ENCODE measurements at places on chromosomes 5 and 9. TPM values are rescaled to one million over a fixed set of nuclear protein-coding genes. Genes with fewer than 3 reads are reported as not detected.

GRCh38 chr5:96327722-96328121, 105.3 kb downstream of the PCSK1 start:
- no peak for DNase-seq

SLC6A7 gene
- total RNA-seq = not detected

DNA sequence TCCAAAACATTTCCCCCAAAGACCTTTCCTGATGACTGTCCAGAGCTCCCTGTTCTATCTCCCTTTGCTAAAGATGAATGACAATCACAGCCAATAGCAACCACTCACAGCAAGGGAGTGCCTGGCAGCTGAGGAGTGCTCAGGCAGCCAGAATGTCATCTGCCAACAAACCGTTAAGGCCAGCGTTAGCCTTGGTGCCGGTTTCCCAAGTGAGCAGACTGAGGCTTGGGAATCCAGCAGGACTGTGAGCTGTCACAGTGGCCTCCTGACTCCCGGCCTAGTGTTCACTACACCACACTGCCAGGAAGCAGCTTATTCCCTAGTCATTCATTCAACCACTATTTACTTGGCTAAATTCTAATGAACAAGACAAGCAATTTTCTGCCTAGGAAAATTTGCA, 24.7 kb downstream of the STK10 start:
- no peak for DNase-seq

GRCh38 chr5:98796197-98796972, 22.9 kb downstream of the RGMB start:
- DNase-seq = peak; percentile 32

DNA sequence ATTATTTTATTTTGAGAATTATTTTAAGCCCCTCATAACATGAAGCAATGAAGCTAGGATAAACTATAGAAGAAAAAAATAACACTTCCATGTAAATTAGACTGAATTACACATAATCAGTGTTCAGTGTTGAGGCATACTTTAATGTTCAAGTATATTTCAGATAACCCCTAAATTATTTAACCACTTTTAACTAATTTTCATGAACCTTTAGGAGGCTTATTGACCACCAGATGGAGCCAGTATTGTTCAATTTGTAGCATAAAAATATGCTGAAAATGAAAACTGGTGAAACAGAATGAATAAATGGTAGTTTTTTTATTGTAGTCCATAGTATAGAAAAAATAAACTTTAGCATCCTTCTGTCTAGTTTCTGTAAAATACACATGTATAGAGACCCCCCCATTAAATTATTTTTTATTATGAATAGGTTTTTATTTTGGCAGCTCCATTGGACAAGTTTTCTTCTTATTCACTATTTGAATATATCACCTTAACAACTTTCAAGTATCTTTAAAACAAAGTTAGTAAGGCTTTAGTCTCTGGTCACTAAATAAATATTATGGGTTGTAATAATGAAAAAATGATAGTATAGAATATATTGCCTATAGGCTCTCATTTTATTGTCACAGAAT, 190.1 kb downstream of the CWC27 start:
- DNase-seq = no peak

GRCh38 chr9:75876999-75877640, 13.4 kb upstream of the PCSK5 start:
- no peak for DNase-seq

PHYKPL gene
- total RNA-seq = 123 TPM

EGFLAM gene
- 0.69 TPM for total RNA-seq

DNA sequence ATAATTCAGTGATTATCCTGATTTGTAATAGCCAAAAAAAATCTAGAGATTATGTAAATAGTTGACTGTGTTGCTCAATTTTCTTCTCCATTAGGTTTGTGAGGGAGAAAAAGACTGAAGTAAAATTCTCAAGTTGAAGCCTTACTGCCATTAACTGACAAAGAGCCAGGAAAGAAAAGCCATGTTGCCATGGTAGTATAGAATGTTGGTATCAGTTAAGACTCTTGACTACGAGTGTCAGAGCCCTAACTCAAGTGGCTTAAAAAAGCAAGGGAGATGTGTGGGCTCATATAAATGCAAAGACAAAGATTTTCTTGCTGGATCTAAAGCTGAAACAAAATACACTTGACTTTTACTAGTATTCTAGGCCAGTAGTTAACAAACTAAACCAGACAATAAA, 571.7 kb downstream of the KCTD16 start:
- no peak for DNase-seq

DNA sequence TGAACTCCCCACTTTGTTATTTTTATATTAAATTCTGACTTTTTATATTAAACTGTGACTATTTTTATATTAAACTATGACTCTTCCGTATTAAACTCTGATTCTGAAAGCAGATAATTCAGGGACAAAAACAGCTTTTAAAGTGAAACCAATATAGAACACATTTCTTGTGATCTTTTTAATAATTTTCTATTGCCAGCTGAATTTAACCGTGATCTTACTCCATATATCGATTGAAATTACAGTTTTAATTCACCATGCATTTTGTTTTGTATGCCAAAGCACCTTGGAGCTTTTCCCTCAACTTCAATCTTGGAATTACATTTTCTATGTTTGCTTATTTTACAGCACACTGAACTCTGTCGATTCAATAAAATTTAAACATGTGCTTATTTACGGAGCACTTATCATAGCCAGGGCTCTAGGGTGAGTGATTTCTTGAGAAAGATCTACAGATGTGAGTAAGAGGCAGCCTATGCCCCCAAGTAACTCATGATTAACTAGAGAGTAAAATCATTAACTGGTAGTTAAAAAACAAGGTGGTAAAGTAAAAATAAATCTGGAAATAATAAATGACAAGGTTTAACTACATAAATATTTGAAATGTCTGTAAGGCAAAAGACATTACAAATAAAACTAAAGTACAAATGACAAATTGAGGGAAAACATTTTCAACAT, 72.9 kb upstream of the ALDH1B1 start:
- DNase-seq = no peak

GRCh38 chr5:156914371-156914737, 48.7 kb downstream of the TIMD4 start:
- no peak for DNase-seq

DNA sequence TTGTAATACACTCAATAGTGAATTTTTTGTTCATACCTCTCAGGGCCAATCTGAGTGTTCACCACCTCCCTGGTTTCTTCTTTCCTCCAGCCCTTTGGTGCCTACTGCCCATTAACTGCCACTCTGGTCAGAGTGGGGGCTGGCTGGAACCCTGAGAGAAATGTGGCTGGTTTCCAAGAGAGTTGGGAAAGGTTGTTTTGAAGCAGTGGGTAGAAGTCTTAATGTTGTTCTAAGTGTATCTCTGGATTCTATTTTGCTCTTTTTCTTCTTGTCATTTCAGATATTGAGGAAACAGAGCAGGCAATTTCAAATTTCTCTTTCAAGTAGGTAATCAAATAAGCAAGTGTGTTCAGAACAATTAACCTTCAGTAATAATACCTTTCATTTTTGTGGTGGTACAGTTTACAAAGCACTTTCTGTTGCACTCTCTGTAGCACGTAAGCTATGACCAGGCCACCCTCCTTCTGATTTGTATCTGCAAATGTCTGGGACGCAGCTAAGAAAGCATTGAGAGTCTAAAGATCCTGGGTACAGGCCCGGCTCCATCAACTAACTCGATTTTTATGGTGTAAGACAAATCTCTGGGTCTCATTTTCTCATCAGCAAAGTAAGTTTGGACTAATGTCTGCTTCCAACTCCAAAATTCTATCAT, 8.4 kb downstream of the SLC1A3 start:
- no peak for DNase-seq

ADAMTSL1 gene
- 2.1 TPM for total RNA-seq

- DNase-seq = no peak
These were observed 27.2 kb downstream of the RANBP6 start for GRCh38 chr9:5988265-5988664.

- DNase-seq = no peak
These were observed 383.9 kb downstream of the TLR4 start for GRCh38 chr9:118088090-118088489.

FUT7 gene
- total RNA-seq = not detected

DNA sequence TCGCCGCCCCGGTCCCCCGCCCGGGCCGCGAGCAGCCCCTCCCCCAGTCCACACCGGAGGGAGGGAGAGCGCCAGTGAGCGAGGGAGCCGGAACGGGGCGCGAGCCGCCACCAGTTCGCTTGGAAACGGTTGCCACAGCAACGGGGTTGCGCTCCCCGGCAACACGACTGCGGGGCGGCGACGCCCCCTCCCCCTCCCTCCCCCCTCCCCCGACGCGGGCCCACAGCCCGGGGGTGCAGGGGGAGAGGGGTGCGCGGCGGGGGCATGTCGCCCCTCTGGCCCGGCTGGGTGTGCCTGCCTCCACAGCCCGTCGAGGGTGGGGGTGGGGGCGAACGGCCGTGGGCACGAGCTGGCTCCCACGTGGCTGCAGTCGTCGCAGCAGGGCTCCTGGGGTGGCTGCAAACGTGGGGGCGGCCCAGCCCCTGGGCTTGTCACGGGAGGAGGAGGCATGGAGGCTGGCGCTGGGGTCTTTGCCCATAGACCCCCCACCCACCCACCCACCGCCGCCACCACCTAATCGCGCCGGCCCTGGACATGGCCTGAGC, 524 bp downstream of the PRR7 start:
- DNase-seq = peak; percentile 56

DNA sequence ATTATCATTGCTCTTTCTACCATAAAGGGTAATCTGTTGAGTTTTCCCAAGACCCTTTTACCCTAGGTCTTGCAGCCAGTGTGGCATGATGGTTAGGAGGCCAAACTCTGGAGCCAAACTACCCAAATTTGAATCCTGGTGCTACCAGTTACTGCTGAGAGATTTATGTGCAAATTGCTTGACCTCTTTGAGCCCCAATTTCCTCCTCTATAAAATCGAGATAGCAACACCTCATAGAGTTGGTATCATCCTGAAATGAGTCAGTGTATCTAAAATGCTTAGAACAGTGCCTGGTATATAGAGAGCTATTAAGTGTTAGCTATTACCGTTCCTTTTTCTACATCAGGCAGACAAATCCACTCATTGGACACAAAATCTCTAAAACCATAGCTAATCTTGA, 43.0 kb downstream of the ACTBL2 start:
- DNase-seq = no peak

DNA sequence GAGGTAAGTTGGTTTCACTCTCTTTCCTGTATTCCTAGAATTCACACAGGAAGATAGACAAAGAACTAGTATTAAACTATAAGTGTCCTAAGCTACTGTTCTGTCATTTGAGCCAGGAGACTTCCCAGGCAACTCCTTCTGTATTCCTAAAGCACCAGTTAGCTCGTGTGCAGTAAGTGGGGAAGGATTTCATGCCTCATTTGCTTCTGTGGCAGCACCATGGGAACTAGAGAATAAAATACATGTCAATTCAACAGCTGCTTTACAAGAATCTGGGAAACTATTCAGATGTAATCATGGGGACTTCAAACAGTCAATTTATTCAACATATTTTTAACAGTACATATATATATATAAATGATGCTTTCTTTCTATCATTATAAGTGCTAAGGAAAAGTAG, 762.3 kb downstream of the PRELID2 start:
- no peak for DNase-seq

GRCh38 chr5:151238303-151238741, 14.4 kb upstream of the CCDC69 start:
- DNase-seq = no peak

GRCh38 chr9:109733690-109734089, 46.3 kb upstream of the PALM2AKAP2 start:
- DNase-seq = no peak

KIF12 gene
- total RNA-seq = 176 TPM

ABCA2 gene
- 26.4 TPM for total RNA-seq

DNA sequence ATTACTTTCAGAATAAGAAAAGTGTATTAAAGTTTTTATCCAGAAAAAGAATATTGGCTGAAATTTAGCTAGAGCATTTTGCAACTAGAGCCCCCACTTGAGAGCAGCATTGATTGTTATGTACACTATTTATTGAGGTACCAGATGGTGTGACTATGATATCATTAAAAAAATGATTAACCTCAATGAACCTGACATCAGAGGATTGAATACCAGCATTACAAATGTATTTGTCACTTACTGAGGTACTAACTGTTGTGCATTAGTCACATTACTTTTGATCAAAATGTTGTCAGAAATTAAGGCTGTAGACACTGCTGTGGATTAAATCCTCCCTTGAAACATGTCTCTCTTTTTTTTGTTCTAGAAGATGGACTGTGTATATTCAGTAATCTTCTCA, 127.8 kb upstream of the DHFR start:
- no peak for DNase-seq

- DNase-seq = no peak
These were observed 153.6 kb downstream of the NR3C1 start for GRCh38 chr5:143249851-143250250.
